Activated CD4-positive, alpha-beta T cell treated with anti-CD3 and anti-CD28 coated beads for 36 hours (primary cell): ENCODE measurements at places on chromosomes 6 and 20. TPM values are rescaled to one million over a fixed set of nuclear protein-coding genes. Genes with fewer than 3 reads are reported as not detected.

DNA sequence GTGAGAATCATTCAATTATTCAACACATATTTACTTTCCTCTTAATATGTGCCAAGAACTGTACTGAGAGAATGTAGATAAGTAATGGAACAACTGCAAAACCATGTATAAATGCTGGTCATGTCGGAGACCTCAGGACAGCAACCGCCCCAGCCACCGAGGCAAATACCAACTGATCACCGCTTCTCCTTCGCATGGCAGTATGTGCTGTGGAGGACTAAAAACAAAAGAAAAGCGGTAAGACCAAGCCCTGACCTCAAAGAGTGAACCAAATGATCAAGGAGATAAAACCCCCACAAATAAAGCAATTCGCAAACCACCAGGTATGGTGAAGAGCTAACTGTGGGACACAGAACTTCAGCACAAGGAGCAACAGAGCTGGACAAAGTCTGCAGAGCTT lies 104.3 kb downstream of the TRERF1 start:
- H3K4me1 ChIP-seq, result peaks cover 30% of the 10 kb centered on the region
- no peak overlapping the region for H3K4me3 ChIP-seq
- no peak for DNase-seq
- H3K27ac ChIP-seq, result no peak overlapping the region
- no peaks in the 10 kb centered on the region for H3K27me3 ChIP-seq

DNA sequence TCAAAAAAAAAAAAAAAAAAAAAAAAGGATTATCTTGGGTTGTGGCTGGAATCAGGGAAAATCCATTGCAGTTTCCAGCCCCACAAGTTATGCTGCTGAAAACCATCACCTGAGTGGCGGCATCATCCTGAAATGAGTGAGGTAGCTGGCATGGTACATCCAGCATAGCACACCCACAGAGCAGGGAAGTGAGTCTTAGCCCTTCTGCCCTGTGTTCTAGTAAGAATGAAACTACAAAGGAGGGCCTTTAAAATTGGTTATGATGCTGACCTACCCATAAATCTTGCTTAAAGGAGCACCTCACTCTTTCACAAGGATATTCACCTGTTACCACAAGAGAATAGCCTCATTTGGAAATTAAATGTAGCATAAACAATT lies 119.2 kb downstream of the NFATC2 start:
- peaks cover 84% of the 10 kb centered on the region for H3K4me1 ChIP-seq
- H3K27me3 ChIP-seq, result no peaks in the 10 kb centered on the region
- peaks cover 66% of the 10 kb centered on the region for H3K36me3 ChIP-seq
- DNase-seq, result peak; percentile 71

DNA sequence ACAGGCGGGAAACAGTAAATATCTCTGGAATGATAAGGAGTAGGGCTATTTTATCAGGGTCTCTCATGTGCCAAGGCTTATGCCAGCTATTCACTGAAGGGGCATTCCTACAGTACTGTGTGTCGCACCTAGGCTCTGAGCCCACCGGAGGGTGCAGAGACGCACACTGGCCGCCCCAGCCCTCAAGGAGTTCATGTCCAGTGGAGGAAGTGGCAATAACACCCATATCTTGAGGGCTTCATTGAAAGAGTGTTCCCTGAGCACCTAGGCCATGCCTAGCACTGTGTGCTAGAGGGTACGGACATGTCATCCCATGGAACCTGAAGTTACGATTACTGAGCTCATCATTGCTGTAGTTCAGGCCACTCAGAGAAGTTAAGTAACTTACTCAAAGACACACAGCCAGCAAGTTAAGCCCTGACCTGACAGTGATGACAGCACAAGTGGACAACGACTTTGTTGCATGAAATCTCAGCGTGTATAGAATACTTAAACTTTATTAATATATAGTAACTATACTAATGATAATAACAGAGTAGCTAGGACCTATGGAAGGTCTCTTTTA lies 8.7 kb downstream of the CCN5 start:
- no peak overlapping the region for H3K27ac ChIP-seq
- H3K4me3 ChIP-seq, result no peak overlapping the region
- H3K4me1 ChIP-seq, result no peaks in the 10 kb centered on the region
- DNase-seq, result no peak
- no peaks in the 10 kb centered on the region for H3K36me3 ChIP-seq
- no peaks in the 10 kb centered on the region for H3K27me3 ChIP-seq

DNA sequence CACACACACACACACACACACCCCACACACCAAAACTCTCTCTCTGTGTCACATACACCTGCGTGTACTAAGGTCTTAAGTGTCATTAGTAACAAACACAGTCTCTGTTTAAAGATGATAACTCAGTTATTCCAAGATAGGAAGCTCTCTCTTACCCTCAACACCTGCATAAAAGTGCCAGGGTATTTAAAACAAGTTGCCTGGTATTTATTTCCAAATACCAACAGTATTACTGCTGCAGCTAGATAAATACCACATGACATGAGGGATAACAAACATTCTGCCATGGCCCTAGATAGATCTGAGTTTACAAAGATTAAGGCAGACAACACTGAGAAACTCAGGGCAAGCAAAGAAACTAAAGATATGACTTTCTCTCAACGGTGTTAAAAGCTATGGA lies 118.5 kb downstream of the SIM1 start:
- no peaks in the 10 kb centered on the region for H3K4me1 ChIP-seq
- no peak for DNase-seq
- H3K4me3 ChIP-seq, result no peak overlapping the region
- H3K27ac ChIP-seq, result no peak overlapping the region
- no peaks in the 10 kb centered on the region for H3K27me3 ChIP-seq

Gene HSPA12B
- total RNA-seq, result not detected

Gene LIN28B
- not detected for total RNA-seq

Gene MYBL2
- 99.8 TPM for total RNA-seq
